Sigmoid colon (tissue), 7 donors: ENCODE measurements at places on chromosomes 2 and 18. TPM values are rescaled to one million over a fixed set of nuclear protein-coding genes. Genes with fewer than 3 reads are reported as not detected.

The CAVIN2 gene
- polyA plus RNA-seq: 14.4 TPM

The CFAP65 gene
- under 0.01 TPM for polyA plus RNA-seq

The EFHD1 gene
- polyA plus RNA-seq: 0.92 TPM

The SCN7A gene
- 0.23 TPM for polyA plus RNA-seq

The CYP27C1 gene
- polyA plus RNA-seq: 0.55 TPM

The SPR gene
- polyA plus RNA-seq: 46.1 TPM

The SLC9A2 gene
- 14.0 TPM for polyA plus RNA-seq

The CPO gene
- not detected for polyA plus RNA-seq

The MREG gene
- 8.8 TPM for polyA plus RNA-seq

The CD28 gene
- polyA plus RNA-seq: 2.5 TPM

The CRYBA2 gene
- polyA plus RNA-seq: 10.8 TPM

The MAPK4 gene
- polyA plus RNA-seq: not detected
